ENCODE measurements at places on chromosomes 11 and 22.

DNA sequence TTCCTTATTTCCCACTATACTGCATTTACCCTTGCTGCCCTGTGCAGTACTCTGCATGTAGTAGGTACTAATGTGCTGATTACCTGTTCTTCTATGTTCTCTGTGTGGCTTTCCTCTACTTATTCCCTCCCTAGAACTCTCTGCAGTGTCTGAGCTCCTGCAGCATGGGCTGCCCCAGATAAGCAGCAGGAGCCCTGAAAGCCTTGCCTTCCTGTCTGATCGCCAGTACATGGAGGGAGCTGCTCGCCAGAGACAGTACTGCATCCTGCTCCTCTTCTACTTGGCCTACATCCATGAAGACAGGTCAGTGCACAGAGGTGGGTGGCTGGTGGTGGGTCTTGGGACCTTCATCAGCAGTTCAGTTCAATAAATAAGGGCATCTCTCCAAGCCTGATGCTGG lies 42.2 kb upstream of the CCDC134 start:
- no peak for DNase-seq

DNA sequence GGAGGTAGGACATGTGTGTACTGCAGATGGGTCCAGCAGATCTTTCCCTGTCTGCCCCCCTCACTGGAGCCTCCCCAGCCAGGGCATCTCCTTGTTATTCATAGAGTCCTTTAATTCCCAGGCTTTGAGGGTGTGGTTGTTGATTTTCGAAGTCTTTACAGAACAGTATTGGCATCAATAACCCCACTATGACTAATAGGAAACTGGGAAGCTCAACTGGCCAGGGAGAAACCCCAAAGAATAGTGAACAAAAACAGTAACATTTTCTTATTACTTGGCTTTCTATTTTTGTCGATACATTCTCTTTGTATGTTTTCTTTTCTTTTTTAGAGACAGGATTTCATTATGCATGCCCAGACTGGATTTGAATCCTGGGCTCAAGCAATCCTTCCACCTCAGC lies 57.9 kb downstream of the NF2 start:
- DNase-seq, result no peak

GRCh38 chr22:28488825-28489224 lies 190.8 kb downstream of the TTC28 start:
- no peak for DNase-seq

DNA sequence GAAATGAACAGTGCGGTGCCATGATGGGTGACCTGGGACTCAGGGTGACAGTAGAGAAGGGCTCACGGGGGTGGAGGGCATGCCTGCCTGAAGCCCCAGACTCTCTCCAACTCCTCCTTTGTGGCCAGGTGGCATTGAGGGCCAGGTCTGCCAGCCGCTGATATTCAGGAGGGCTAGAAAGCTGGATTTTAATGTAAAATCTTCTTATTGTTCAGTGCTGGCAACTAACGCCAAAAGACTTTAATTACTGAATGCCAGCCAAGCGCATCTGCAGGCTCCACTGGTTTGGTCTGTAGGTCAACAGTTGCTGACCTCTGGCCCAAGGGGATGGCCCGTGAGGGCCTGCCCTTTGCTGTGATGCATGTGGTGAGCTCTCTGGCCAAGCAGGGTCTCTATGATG lies 10.3 kb downstream of the MRGPRG start:
- no peak for DNase-seq

DNA sequence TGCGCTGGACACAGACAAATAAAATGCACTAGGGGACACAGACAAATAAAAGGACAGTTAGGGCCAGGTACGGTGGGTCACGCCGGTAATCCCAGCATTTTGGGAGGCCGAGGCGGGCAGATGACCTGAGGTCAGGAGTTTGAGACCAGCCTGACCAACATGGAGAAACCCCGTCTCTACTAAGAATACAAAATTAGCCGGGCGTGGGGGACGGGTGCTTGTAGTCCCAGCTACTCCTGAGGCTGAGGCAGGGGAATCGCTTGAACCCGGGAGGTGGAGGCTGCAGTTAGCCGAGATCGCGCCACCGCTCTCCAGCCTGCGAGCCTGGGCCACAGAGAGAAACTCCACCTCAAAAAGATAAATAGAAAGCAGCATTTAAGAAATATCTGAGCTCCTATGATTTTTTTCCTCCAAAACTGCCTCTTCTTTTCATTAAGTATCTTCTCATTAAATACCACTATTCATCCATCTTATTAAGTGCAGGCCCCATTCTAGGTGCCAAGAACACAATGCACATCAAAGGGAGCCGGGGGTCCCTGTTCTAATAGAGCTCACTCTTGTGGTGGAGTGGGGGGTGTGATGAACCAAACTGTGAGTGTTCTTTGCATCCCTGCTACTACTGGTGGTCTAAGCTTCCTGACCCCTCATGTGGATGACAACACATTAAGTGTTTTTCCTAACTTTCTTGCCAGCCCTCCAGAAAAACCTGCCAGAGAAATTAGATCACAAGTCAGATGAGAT lies 766 bp upstream of the ZNHIT2 start:
- DNase-seq, result no peak

DNA sequence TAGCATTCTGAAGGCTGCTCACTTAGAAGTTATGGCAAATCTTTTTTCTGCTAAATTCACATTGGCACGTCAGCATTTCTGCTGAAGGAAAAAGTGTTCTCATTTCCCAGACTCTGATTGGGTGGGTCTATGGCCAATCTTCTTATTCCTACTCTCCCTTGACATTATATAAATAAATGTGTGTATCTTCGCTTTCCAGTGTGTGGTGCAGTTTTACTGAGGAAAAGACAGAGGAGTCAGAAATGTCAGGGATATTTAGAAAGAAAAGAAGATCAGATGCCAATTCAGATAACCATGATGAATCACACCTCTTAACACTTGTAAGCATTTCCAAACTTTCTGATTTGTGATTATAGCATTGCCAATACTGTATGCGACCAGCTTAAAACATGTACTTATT lies 3.2 kb upstream of the BDNF start:
- no peak for DNase-seq

DNA sequence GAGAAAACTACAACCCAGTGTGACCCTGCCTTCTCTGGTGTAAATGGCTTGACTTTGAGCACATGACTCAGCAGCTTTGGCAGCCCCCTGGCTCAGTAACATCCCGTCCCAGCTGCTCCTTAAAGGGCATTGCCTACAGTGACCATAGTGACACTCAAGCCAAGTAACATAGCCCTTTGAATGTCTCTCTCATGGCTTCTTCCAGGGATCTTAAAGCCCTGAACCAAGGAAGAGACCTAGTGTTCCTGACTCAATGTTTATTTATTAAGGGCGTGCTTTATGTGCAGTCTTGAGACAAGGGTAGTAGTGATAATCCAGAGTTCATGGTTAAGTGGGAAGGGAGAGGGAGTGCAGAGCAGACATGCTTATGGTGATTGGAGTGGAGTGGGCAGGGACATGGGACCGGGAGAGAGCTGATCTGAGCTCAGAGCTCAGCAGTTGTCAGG lies 125.7 kb downstream of the PARVA start:
- DNase-seq, result no peak

DNA sequence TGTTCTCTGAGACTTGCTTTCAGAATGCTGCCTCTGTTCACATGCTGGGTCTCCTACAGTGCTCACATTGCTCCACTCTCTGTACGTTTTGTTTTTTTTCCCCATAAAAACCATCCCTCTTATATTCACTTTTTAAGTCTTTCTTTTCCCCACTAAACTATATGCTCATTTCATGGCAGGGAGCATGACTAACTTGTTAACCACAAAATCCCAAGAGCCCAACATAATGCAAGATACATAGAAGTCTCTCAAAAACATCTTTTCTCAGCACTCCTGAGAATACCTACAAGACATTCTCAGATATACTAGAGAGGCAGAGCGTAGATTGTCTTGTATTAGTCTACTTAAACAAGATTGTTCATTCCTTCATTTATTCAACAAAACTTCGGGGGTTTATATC lies 73.3 kb downstream of the FAM76B start:
- no peak for DNase-seq

GRCh38 chr22:46909237-46910030 lies 147.0 kb downstream of the TBC1D22A start:
- DNase-seq, result no peak

GRCh38 chr11:128947773-128948172 lies 5.1 kb upstream of the TP53AIP1 start:
- DNase-seq, result no peak

GRCh38 chr11:58659910-58660570 lies 37.6 kb downstream of the CNTF start:
- no peak for DNase-seq

GRCh38 chr22:45526768-45527360 lies 24.2 kb downstream of the FBLN1 start:
- no peak for DNase-seq

DNA sequence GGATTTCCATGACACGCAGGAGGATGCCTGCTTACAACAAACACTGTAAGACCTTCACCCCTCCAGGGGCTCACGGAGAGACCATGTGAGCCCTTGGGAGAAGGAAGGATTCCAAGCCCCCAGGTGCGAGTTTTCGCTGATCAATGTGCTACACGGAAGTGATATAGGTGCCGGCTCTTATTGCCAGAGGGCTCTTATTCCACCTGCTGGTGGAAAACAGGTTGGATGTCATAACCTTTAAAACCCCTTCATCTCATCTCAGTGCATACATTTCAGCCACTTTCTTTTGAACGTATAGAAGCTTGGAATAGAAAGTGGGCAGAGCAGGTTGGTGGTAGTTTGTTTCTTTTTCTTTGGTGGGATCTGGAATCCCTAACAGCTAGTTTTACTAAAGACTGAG lies 25.8 kb downstream of the LAYN start:
- DNase-seq, result no peak

DNA sequence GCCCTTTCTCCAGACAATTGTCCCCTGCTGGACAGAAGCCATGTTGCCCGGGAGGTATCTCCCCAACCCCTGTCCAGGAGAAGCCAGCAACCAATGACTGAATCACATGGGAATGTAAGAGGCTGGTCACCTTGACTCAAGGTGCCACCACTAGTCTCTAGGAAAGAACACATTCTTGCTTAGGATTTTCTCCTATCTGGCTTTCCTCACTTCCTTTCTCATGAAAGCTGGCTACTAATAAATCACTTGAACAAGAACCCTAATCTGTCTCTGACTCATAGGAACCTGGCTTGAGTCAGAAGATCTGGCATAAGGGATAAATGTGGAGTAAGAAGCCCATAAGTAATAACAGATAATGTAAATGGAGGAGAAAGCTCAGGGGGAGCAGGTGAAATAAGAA lies 101.4 kb upstream of the C11orf87 start:
- DNase-seq, result no peak

DNA sequence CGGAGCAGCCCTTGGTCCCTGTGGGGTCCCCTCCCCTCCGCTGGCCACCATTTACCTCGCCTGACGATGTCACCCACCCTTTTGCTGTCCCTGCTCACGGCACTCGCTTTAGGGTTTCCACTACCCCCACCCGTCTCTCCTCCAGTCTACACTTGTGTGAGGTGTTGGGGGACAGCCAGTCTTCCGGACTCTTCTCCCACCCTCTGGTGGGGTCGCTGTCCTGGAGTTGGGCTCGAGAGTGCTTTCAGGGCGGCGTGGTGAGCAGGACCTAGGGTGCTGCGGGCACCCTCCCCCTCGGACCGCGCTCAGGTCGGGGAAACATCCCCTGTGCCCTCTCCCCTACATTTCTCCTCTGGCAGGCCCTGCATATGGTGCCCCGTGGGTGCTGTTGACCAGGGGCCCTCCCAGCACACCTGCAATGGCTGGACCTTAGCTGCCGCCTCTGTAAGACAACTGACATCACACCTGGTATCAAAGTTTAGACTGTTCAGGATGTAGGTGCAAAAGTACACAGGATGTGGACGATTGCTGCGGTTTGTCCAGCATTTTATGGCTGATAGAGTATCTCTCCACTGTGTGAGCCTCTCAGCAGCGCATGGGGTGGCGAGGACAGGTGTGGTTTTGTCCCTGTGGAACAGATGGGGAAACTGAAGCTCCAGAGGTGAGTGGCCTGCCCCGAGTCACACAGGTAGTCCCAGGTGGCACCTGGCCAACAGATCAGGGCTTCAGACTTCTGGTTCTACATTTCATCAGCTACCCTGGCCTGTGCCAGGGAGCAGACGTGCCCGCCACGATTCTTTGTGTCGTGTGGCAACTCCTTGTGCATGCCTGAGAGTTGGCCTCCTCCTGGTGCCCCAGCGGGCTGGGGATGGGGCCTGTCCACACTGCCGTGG lies 1.2 kb downstream of the GRK2 start:
- DNase-seq, result no peak

GRCh38 chr22:45574069-45574703 lies 71.5 kb downstream of the FBLN1 start:
- no peak for DNase-seq

DNA sequence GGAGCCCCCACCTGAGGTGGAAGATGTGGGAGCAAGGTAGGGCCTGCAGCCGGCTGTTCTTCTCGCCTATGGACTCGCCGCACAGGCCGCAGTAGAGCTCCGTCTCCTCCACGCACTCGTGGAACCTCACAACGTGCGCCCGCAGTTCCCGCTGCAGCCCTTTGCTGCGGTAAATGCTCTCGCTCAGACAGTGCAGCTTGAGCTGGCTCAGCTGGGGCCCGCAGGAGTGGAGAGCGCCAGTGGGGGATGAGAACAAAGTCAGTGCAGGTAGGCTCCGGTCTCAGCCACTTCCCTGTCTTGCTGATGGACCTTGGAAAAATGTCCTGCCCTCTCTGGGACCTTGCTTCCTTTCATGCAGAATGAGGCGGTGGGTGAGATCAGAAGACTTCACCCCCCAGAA lies 10.2 kb downstream of the RAPSN start:
- no peak for DNase-seq

DNA sequence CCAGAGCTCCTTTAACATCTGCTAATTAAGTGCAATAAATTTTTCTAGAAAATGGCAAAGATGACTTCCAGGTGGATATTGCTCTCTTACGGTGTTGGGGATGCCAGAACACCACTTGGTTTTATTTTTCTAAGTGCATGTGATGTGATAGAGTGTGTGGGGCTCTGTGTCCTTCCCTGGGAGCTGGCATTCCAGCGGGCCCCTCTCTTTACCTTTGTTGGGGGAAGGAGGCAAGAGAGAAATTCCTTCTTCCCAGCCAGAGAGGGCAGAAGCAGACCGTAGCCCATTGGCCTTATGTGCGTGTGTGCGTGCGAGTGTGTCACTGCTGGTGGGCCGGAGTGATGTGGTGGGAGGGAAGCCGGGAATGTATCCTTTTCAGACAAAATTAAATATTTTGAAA lies 17.2 kb downstream of the TEF start:
- no peak for DNase-seq

DNA sequence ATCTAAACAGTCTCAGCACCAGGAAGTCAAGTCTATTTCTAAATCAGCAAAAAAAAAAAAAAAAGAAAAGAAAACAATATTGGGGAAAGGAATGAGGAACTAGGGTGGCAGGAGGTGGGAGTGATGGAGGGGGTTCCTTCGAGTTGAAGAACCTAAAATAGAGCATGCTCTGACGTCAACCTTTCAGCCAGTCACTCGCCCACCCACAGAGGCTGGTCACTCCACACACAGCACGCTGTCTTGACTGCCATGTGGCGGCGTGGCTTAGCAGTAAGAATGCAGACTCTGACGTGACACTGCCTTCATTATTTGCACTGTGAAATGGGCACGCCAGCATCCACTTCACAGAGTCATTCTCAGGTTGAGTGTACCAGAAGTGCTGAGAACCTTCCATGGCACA lies 48.3 kb downstream of the LARGE1 start:
- DNase-seq, result no peak
